ENCODE measurements at places on chromosomes 11 and 22.
A peak's percentile ranks its signal among the peaks of the same experiment; 100 is the strongest.

GRCh38 chr11:98940913-98941312 lies 79.8 kb upstream of the CNTN5 start:
- no peak for DNase-seq

DNA sequence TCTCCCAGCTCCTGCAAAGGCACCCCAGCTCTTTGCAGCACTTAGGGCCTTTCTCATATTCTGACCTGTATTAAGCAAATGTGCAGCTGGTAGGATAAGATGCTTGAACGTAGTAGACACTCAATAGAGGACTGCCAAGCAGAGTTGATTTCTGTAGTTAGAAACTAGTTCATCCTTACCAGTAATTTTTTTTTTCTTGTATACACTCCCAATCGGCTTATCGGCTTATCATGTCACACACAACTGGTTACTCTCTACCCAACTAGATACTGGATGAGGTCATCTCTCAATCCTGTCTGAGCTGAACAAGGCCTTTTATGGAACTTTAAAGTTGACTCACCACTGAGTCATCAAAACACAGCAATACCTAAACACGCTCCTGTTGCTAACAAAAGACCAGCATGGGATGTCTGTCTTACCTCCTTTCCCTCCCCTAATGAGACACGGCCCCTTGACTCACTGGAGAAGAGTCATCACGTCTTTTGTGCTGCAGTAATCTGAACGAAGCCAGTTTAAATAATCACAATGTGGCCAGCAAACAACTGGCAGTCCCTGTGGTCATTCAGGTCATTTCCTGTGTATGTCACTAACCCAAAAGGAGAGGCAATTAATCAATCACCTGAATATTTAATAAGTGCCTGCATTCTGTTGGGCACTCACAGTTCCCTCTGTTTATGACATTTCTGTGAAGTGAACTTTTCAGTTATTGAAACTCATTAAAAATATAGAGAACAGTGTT lies 7.5 kb upstream of the WEE1 start:
- no peak for DNase-seq

GRCh38 chr11:67632175-67632981 lies 2.6 kb upstream of the NUDT8 start:
- DNase-seq, result no peak

- DNase-seq, result peak; percentile 68
These were observed 39.6 kb downstream of the ARRB1 start for GRCh38 chr11:75311858-75312288.

DNA sequence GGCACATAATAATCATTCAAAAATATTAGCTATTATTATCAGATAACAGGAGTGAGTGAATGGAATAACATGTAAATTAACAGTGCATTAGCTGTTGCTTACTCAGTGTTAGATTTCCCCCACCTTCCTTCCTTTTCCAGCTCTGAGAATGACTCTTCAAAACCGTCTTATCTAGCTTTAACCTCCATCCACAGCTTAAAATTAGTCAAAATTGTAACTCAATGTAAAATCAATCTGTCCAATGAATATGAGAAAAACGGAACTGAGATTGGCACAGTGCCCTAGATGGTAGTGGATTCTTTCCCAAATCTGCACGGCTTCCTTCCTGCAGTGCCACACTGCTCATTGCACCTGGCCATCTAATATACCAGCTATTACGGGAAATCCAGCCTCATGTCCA lies 156.8 kb upstream of the BDNF start:
- DNase-seq, result no peak

DNA sequence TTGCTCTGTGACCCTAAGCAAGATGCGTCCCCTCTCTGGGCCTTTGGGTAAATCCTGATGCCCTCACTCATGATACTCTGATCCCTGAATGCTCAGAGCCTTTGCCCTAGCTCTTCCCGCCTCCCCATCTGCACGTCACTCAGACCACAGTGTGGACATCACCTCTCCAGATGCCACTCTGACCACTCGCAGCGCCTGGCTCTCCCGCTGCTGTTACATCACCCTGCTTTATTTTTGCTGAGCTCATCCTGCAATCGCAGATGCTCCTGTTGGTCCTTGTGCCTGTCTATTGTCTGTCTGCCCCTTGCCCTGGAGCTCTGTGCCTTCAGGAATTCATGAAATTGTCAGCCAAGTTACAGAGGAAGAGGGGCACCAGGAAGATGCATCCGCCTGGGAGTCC lies 5.5 kb downstream of the OSM start:
- no peak for DNase-seq
